Renal pelvis (tissue), 12 donors: ENCODE measurements at places on chromosomes 3 and 15. TPM values are rescaled to one million over a fixed set of nuclear protein-coding genes. Genes with fewer than 3 reads are reported as not detected.

Gene UBAP1L
- 9.8 TPM for polyA plus RNA-seq

GRCh38 chr3:149936812-149937230 is 33.9 kb downstream of the PFN2 start:
- peak; percentile 29 for DNase-seq

GRCh38 chr3:97765336-97765735 is 778 bp downstream of the ARL6 start:
- peak; percentile 1 for DNase-seq

Gene ERICH6
- 1.0 TPM for polyA plus RNA-seq

DNA sequence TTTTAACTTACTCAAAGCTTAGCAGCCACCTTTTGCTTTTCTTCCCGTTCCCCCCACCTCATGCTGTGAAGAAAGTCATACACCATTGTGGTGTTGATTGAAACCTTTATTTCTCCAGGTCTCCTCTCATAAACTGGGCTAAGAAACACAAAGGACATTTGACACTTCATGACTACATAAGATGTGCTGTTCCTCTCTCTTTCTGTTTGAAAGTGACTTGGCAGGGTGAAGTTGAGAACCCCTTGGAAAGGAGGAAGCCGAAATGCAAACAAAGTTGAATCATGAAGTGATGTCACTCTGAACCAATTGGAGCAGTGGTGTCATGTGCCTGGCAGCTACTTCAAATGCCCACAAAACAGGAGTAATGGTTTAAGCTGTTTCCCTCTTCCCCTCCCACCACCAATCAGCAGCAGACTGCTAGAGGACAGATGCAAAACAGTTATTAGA is 174.7 kb downstream of the IGF1R start:
- no peak for DNase-seq

DNA sequence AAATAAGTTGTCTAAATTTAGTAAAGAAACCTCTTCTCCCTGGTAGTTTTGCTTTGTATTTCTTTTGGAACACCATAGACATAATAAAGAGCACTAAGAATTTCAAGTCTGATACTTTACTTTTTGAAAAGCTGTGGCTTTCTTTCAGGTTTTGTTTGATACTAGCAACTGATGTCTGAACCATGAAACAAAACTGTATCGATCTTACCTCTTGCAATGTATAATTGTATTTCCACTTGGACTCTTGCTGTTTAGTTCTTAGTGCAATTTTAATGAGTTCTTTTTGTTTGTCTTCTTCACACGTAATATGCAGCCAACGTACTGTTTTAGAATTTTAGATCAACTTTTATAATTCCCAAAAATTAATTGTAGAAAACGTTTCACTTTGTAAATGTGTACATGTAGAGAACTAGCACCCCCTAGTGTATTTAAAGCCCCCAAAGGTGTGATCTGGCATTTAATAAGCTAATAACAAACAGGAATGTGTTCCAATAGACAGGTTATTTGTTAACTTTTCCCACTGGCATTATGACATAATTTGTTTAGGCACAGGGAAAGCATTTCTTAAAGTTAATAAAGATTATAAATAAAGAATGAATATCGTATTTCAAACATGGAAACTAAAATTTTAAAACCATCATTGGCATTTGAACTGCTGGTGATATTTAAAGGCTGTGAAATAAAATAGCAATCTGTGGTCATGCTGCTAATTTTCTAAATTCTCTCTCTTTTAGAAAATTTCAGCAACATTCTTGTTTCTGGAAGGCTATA is 289.1 kb upstream of the DNAJC19 start:
- no peak for DNase-seq
